ENCODE measurements at places on chromosomes 6 and 20.
A peak's percentile ranks its signal among the peaks of the same experiment; 100 is the strongest.

- no peak for DNase-seq
Observed at GRCh38 chr20:48146877-48147276, 361.6 kb upstream of the SULF2 start.

DNA sequence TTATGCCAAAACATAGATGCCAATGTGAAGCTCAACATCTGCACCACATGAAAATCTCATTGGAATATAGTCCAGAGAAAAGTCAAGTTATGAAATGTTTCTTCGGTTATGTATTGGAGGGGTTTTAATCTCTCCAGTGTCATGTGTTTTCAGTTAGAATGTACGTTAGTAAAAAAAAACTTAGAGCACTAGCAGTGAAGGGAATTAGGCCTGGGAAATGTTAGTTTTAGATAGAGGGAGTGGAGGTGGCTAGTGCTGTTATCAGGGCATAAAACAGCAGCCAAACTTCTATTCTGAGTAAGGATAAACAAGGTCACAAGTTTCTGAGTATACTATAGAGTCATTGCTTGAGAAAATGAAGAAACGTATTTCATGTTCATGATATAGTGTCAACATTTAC is 42.9 kb downstream of the HDGFL1 start:
- DNase-seq = peak; percentile 70

DNA sequence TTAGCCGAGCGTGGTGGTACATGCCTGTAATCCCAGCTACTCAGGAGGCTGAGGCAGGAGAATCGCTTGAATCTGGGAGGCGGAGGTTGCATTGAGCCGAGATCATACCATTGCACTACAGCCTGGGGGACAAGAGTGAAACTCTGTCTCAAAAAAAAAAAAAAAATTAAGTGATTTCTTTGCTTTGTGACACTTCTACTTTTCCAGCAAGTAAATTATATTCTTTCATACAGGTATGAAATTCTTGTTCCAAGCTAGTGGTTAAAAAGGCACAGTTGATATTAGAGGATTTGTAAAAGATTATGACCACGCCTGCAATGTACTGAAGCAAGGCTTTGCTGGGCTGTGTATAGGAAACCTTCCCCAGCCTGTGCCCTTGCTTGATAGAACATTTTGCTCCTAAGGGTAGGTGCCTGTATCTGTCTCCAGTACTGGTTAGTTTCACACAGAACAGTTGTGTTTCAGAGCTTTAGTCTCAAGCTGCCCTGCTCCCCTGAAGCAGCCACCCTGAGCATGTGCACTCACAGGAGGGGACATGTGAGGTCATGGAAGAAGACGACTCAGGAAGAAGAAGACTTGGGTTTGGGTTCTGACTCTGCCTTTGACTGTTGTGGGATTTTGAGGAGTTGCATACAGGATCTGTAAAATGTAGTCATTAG is 10.2 kb downstream of the PTPN1 start:
- DNase-seq = no peak

- DNase-seq = peak; percentile 8
Observed at GRCh38 chr20:22684763-22685443, 100.5 kb upstream of the FOXA2 start.

DNA sequence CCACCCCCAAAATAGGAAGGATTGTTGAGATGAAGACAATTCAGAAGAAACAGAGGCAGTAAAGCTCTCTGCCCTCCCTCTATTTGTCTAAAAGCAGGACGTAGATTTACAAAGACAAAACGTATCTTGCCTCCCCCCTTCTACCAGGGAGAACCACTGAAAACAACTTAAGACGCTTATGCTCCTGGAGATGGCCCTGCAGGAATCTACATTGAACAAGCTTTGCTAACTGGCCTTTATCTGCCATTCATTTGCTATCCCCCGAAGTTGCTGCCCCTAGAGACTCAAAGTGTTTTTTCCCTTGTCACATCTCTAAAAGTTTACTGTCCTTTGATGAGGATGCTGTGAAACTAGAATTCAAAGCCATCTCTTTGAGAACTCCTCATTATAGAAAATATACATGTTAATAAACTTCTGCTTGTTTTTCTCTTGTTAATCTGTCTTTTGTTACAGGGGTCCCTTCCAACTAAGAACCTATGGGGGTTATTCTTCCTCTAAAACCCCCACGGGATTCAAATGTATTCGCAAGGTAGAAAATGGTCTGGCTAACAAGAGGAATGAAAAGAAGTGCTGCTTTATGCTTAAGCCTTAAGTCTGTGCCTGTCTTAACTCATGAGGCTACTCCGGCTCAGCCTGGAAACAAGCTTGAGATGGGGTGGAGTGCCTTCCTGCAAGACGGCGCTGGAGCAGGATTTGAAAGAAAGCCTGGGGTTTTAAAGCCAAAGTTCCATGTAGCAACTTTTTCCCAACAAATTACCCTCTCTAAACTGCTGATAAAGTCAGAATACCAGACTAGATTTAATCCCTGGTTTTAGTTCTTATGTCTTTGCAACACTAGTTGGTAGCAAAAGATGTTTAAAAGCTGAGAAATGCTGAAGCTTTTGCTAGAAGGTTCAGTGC is 88.0 kb downstream of the CLIC5 start:
- no peak for DNase-seq

GRCh38 chr6:447381-448165 is 56.0 kb downstream of the IRF4 start:
- DNase-seq = no peak

DNA sequence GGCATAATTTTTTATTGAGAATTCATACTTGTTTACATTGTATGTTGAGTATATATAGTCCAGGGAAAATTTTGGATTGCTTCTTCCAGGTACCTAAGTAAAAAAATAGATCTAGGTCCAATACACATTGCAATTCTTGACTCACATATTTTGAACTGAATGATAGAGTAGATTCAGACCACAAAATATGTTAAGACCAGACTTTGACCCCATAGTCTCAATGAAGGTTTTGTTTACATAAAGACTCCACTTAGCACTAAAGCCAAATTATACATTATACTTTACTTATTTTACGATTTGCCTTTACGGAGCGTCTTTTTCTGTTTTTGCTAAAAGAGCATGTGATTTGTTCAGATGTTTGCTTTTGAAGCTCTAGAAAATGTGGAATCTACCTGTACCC is 144.1 kb upstream of the PTCHD4 start:
- no peak for DNase-seq

GRCh38 chr20:32443386-32443974 is 85.3 kb downstream of the ASXL1 start:
- no peak for DNase-seq

GRCh38 chr6:118580585-118581419 is 32.7 kb downstream of the PLN start:
- DNase-seq = peak; percentile 95

DNA sequence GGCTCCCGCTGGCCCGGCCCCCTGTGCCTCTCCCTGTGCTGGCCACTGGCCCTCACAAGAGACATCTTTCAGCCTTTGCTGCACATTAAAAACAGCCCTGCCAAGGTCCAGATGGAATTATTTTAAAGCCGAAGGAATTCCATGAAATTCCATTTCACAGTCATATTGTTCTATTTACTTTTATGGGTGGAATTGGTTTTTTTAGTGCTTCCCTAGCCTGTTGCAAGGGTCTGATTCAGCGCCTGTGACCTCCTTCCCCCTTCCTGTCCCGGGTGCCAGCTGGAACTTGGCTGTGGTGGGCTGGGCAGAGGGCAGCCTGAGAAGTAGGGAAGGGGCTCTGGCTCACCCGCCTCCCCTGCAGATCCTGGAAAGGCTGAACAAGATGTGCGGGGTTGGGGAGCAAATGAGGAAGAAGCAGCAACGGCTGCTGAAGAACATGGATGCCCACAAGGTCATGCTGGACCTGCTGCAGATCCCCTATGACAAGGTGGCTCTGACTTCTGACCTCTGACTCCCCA is 34.3 kb downstream of the UQCC2 start:
- peak; percentile 29 for DNase-seq

DNA sequence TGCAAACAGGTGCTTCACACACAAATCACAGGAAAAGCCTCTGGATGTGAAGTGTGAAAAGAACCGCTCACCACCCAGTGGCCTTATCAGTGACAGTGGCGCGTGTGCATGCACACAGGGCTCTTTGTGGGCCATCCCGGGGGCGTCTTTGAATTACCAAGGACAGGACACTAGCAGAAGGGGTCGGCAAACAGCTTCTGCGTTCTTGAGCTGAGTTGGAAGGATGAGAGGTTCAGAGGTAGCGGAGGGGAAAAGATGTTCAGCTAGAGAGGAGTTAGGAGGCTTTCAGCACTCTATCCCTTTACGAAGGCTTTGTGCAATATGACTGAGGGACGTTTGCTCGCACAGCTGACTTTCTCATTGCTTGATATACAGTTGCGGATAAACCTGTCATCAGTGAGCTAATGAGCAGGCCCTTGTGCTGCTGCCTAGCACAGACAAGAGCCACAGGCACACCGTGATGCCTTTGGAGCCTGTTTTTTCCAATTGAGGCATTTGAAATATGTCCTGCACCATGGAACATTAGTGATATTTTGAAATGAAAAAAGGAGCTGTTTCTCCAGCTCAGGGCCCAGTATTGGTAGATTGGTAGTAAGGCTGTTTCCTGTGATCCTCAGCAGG is 83.1 kb downstream of the IYD start:
- DNase-seq = no peak

DNA sequence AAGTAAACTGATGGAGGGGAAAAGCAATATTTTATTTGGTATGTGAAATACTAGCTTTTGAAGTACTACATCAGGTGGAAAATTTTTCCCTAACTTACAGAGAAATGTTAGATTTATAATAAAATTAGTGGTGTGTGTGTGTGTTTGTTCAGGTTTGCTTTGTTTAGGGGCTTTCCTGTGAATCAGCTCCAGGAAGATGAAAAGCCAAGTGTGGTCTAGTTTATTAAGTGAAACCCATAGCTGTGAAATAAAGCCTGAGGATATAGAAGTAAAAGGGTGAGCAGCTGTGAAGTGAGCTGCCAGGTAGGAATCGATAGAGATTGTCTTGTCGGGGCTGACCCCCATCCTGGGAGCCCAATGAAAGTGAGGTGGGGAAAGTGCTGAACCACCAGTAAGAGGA is 347.6 kb upstream of the IMPG1 start:
- DNase-seq = no peak

DNA sequence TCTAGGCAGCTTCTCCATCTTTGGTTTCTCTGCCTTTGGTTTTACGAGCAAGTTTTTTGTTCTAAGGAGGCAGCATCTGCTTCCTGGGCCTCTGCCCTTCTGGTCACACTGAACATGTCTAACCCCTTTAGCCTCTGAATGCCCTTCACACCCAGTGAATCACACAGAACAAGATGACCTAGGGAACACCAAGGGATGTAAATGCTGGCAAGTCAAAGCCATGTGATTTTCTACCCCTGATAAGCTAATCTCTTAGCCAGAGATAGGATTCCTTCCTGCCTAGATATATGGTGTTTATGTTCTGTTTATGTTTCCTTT is 7.2 kb upstream of the BPIFB6 start:
- DNase-seq = no peak

- no peak for DNase-seq
Observed at GRCh38 chr20:1901704-1902103, 6.5 kb downstream of the SIRPA start.

- DNase-seq = no peak
Observed at GRCh38 chr6:23526526-23526925, 599.5 kb upstream of the NRSN1 start.

DNA sequence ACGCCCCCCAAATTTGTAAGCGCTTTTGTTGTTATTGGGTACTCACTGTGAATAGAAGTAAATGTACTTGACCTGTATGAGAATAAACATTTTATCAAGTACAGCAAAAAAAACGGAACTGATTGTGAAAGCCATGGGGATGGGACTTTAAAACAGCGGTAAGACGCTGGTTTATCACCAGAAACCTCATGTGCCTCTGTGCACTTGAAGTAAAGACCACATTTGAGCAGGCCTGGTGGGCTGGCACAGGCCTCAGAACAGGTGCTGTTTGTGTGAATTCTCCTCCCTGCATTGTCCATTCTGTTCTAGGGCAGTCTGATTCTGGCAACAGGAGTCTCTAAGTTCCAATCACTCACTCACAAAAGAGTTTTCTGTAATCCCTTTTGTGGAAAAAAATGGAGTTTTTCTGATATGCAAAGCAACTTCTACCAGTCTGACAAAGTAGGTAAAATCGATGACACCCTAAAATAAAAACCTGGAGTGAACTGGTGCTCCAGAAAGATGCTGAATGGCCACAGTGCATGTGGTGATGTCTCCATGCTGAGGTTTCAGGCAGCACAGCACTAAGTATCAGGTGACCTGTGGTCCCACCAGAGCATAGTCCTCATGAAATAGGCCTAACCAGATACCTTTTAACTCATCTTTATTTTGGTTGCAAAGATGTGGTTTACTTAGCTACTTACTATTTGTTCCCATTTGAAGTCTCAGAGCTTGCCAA is 53.9 kb downstream of the STX7 start:
- DNase-seq = no peak

- no peak for DNase-seq
Observed at GRCh38 chr6:130696806-130697205, 130.4 kb upstream of the SMLR1 start.

DNA sequence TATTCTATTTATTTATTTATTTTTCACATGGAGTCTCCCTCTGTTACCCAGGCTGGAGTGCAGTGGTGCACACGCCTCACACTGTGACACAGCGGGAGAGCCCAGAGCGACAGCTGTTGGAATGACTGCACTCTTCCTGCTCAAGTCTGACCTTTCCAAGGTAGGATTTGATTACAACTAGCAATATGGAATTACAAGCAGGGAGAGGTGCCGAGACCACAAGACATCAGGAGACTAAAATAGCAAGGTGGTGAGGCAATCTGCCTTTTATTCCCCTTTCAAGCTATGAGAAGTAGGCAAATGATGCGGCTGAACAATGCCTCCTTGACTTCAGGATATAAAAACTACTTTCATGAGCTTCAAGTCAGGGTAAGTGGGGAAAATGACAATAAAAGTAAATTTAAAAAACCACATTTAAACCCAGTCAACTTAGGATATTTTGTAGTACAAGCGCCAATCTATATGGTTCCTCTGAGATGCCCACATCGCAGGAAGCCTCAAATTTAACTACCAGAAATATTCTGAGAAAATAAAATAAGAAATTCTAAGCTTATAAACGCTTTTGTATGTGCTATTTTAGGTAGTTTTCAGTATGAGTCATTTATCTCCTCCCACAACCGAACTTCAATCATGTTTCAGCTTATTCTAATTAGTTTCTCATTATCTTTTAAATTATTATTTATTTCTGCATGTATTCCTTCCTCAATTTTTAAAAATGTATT is 146.9 kb upstream of the SGK1 start:
- DNase-seq = peak; percentile 58

- DNase-seq = no peak
Observed at GRCh38 chr20:49906615-49907154, 8.6 kb downstream of the SPATA2 start.

GRCh38 chr6:149035766-149036165 is 281.7 kb upstream of the TAB2 start:
- DNase-seq = no peak

GRCh38 chr6:168282985-168283685 is 36.4 kb downstream of the DACT2 start:
- no peak for DNase-seq

- no peak for DNase-seq
Observed at GRCh38 chr6:53233309-53233708, 84.7 kb upstream of the GCM1 start.
